H1 (cell line): ENCODE measurements at places on chromosomes 2 and 18. TPM values are rescaled to one million over a fixed set of nuclear protein-coding genes. Genes with fewer than 3 reads are reported as not detected.

GRCh38 chr2:101030866-101031554 lies 28.9 kb downstream of the RPL31 start:
- no peak for DNase-seq
- H3K27ac ChIP-seq: no peak overlapping the region
- peaks cover 9% of the 10 kb centered on the region; the same call in 1 of the 2 replicates for H3K4me1 ChIP-seq
- no peaks in the 10 kb centered on the region for H3K27me3 ChIP-seq
- H3K4me3 ChIP-seq: no peak overlapping the region
- peaks cover 5% of the 10 kb centered on the region for H3K36me3 ChIP-seq

DNA sequence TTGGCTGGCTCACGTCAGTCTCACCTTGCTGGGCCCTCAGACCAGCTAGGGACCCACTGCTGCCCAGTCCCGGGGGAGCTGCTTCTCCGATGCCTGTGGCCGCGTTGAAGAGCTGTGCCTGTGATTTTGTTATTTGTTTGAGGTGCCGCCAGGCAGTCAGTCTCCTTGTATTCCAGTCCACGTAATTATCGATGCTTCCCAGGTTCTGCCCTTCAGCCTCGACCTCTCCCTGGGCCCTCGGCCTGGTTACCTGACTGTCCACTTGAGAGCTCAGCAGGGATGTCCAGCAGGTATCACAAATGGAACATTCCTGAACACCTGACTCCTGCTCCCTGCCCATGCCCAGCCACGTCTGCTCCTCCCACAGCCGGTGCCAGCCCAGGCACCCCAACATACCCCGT lies 195.9 kb upstream of the HS6ST1 start:
- peaks cover 2% of the 10 kb centered on the region; the same call in 1 of the 2 replicates for H3K4me1 ChIP-seq
- H3K27ac ChIP-seq: no peak overlapping the region
- no peak for DNase-seq
- no peaks in the 10 kb centered on the region for H3K27me3 ChIP-seq
- no peak overlapping the region for H3K4me3 ChIP-seq

DNA sequence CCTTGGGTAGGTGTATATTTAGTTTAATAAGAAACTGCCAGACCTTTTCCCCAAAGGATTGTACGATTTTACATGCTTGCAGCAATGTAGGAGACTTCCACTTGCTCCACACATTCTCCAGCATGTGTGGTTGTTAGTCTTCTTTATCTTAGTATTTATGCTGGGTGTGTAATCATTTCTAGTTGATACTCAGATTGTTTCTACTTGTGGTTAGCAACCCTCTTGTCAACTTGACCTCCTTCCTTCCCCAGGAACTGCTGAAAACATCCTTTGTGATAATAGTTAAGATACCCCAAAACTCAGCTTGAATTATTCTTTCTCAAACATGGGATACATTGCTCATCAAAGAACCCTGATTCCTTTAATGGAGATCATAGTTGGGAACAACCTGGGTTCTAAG lies 37.2 kb upstream of the CYBRD1 start:
- no peak overlapping the region for H3K4me3 ChIP-seq
- DNase-seq: no peak
- H3K27ac ChIP-seq: no peak overlapping the region

- no peak for DNase-seq
- no peaks in the 10 kb centered on the region for H3K27me3 ChIP-seq
- no peak overlapping the region for H3K27ac ChIP-seq
These were observed 1295.7 kb downstream of the LRP1B start for GRCh38 chr2:140835079-140835478.

GRCh38 chr18:77063260-77063659 lies 69.3 kb downstream of the MBP start:
- H3K36me3 ChIP-seq: no peaks in the 10 kb centered on the region
- DNase-seq: no peak
- H3K4me3 ChIP-seq: no peak overlapping the region

GRCh38 chr2:128425216-128425615 lies 106.5 kb upstream of the HS6ST1 start:
- DNase-seq: no peak
- no peak overlapping the region for H3K4me3 ChIP-seq
- no peaks in the 10 kb centered on the region for H3K27me3 ChIP-seq
- no peaks in the 10 kb centered on the region for H3K36me3 ChIP-seq
- no peak overlapping the region for H3K27ac ChIP-seq
- H3K4me1 ChIP-seq: peaks cover 9% of the 10 kb centered on the region

DNA sequence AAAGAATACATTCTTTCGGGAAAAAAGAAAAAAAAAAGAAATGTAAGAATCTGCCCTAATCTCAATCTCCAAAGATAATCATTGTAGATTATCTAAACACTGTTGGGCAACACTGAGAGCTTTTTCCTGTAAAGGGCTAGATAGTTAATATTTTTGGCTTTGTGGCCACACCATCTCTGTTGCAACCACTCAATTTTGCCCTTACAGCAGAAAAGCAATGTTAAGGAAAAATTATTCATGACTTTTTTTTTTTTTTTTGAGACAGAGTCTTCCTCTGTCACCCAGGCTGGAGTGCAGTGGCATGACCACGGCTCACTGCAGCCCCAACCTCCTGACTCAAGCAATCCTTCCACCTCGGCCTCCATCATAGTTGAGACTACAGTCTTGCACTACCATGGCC lies 17.3 kb upstream of the FZD5 start:
- H3K4me3 ChIP-seq: no peak overlapping the region
- no peak overlapping the region for H3K27ac ChIP-seq
- no peaks in the 10 kb centered on the region for H3K27me3 ChIP-seq

COLEC12 gene
- 0.44 and 0.47 TPM in 2 replicates for polyA plus RNA-seq

CAPN14 gene
- 0.05 TPM in 1 of 2 replicates, not detected in the other for polyA plus RNA-seq

FBLN7 gene
- polyA plus RNA-seq: 0.77 and 0.88 TPM in 2 replicates
